ENCODE measurements at places on chromosomes 3 and 15. TPM values are rescaled to one million over a fixed set of nuclear protein-coding genes. Genes with fewer than 3 reads are reported as not detected.

Gene IL17RD
- total RNA-seq, result 6.1 TPM

Gene DNAJC13
- total RNA-seq, result 20.2 TPM

Gene JMJD7
- 28.8 TPM for total RNA-seq

Gene HHATL
- total RNA-seq, result not detected

Gene DYNLT2B
- 25.3 TPM for total RNA-seq

Gene ROBO2
- 0.28 TPM for total RNA-seq

Gene DAZL
- not detected for total RNA-seq

Gene TGM4
- 0.33 TPM for total RNA-seq

Gene LRRN1
- total RNA-seq, result 2.3 TPM

Gene FAM219B
- 25.5 TPM for total RNA-seq

Gene C3orf70
- total RNA-seq, result not detected

Gene CFAP92
- 0.19 TPM for total RNA-seq

Gene CIP2A
- total RNA-seq, result 15.2 TPM

Gene HRG
- total RNA-seq, result not detected

Gene VWA5B2
- total RNA-seq, result not detected

Gene SLC6A20
- not detected for total RNA-seq

Gene SLC12A8
- total RNA-seq, result 8.0 TPM

Gene UPK1B
- 179 TPM for total RNA-seq

Gene KAT2B
- total RNA-seq, result 5.5 TPM

All from airway epithelial cell (primary cell).